Activated naive CD8-positive, alpha-beta T cell treated with anti-CD3 and anti-CD28 coated beads, Interleukin-2, amount 50 U/mL, for 24 hours (primary cell): ENCODE measurements at places on chromosomes 5 and 9.

DNA sequence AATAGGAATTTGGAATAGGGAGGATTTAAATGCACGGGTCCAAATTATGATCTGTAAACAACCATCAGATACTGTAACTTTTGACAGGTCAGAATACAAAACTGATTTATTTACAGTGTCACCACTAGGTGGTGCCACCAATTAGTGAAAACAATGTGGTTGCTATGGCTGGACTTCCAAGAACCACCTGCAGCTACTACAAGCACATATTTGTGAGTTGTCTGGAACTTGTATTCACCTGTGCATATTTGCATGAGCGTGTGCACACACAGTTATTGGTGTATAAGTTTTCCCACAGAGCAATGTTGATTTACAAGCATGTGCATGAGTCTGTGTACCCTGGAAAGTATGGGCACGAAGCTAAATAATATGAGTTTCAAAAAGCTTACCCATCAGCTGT is 3.0 kb upstream of the HRCT1 start:
- no peak overlapping the region for H3K27ac ChIP-seq
- DNase-seq: peak; percentile 29
- H3K4me1 ChIP-seq: peaks cover 5% of the 10 kb centered on the region
- H3K4me3 ChIP-seq: no peak overlapping the region
- H3K27me3 ChIP-seq: peaks cover 5% of the 10 kb centered on the region
- no peaks in the 10 kb centered on the region for H3K36me3 ChIP-seq

- H3K4me3 ChIP-seq: no peak overlapping the region
- H3K27me3 ChIP-seq: no peaks in the 10 kb centered on the region
- H3K4me1 ChIP-seq: no peaks in the 10 kb centered on the region
- no peak for DNase-seq
Observed at GRCh38 chr9:30771760-30772159, 1612.7 kb upstream of the ACO1 start.

GRCh38 chr9:114008667-114009410 is 69.3 kb downstream of the AMBP start:
- H3K27ac ChIP-seq: no peak overlapping the region
- no peaks in the 10 kb centered on the region for H3K36me3 ChIP-seq
- H3K27me3 ChIP-seq: no peaks in the 10 kb centered on the region
- no peak overlapping the region for H3K4me3 ChIP-seq
- H3K4me1 ChIP-seq: no peaks in the 10 kb centered on the region

- DNase-seq: no peak
- no peaks in the 10 kb centered on the region for H3K4me1 ChIP-seq
- no peak overlapping the region for H3K27ac ChIP-seq
Observed at GRCh38 chr9:135455401-135456030, 24.1 kb upstream of the PPP1R26 start.

GRCh38 chr9:811106-811531 is 30.4 kb upstream of the DMRT1 start:
- H3K4me1 ChIP-seq: no peaks in the 10 kb centered on the region
- H3K36me3 ChIP-seq: no peaks in the 10 kb centered on the region
- no peak overlapping the region for H3K27ac ChIP-seq
- H3K4me3 ChIP-seq: no peak overlapping the region
- peaks cover 1% of the 10 kb centered on the region for H3K27me3 ChIP-seq
- DNase-seq: no peak

GRCh38 chr9:35736201-35736633 is 3.8 kb downstream of the CREB3 start:
- H3K27me3 ChIP-seq: no peaks in the 10 kb centered on the region
- H3K36me3 ChIP-seq: peaks cover 27% of the 10 kb centered on the region
- no peak overlapping the region for H3K27ac ChIP-seq
- peaks cover 17% of the 10 kb centered on the region for H3K4me1 ChIP-seq
- DNase-seq: peak; percentile 58

GRCh38 chr9:23464275-23464674 is 361.8 kb downstream of the ELAVL2 start:
- H3K4me1 ChIP-seq: no peaks in the 10 kb centered on the region
- DNase-seq: no peak
- peak overlapping the region; percentile 20 for H3K27ac ChIP-seq
- no peak overlapping the region for H3K4me3 ChIP-seq
- no peaks in the 10 kb centered on the region for H3K36me3 ChIP-seq
